Glomerular endothelial cell (primary cell): ENCODE measurements at places on chromosomes 4 and X. TPM values are rescaled to one million over a fixed set of nuclear protein-coding genes. Genes with fewer than 3 reads are reported as not detected.

- DNase-seq: no peak
These were observed 193.8 kb downstream of the ADAMTS3 start for GRCh38 chr4:72375073-72375736.

DNA sequence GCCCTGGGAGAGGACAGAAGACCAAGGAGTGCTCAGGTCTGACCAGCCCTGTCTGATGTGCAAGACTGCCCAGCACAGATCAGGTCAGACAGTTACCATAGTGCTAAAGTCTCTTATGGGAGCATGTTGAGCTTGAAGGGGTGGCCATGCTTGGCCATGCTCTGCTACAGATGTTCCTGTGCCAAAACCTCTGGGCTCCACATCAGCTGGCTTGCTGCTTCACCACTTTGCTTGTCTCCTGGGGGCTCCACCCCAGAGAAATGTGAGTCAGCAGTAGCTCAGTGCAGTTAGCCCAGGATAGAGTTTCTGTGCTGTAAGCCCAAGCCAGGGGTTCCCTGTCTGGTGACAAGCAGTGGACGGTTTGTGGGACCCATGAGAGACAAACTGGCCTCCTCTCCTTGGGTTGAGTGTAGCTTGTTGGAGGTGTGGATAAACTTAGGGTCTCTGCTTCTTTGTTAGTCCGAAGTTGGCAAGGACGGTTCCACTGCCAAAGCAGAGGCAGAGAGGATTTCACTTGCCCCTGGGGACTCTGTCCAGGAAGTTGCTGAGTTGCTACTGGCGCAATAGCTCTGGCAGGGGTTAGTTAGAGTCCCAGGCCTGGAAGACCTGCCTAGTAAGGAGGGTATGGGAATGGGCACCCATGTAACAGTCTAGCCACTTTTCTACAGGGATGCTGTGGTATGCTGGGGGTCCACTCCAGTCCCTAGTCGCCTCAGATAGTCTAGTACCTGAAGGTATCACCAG lies 8.7 kb upstream of the TMSB15C start:
- no peak for DNase-seq

GRCh38 chr4:86560447-86560846 lies 33.7 kb upstream of the PTPN13 start:
- no peak for DNase-seq

DNA sequence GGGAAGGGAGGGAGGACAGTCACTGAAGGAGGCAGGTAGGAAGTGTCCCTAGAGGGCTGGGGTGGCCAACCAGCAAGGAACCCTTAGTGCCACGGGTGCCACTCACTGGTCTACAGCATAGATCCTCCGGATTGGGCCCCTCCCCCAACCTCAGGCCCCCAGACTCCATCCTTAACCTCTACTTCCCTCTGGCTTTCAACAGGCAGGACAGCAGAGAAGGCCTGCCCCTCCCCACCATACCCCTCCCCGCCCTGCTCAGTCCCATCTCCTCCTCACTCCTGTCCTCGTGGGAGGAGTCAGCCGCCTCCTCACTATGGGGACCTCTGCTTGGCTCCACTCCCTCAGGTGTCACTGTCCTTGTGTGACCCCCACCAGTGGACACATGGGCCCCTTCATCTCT lies 77.7 kb upstream of the PSAPL1 start:
- DNase-seq: no peak

GRCh38 chrX:13646154-13646549 lies 6.8 kb upstream of the TCEANC start:
- no peak for DNase-seq

GRCh38 chr4:125322366-125322730 lies 7.6 kb downstream of the FAT4 start:
- DNase-seq: no peak

GRCh38 chr4:151165205-151166000 lies 66.0 kb downstream of the RPS3A start:
- no peak for DNase-seq

- no peak for DNase-seq
These were observed 27.9 kb upstream of the BBS7 start for GRCh38 chr4:121898150-121898549.

- DNase-seq: no peak
These were observed 73.0 kb downstream of the AFF1 start for GRCh38 chr4:87007528-87008446.

DNA sequence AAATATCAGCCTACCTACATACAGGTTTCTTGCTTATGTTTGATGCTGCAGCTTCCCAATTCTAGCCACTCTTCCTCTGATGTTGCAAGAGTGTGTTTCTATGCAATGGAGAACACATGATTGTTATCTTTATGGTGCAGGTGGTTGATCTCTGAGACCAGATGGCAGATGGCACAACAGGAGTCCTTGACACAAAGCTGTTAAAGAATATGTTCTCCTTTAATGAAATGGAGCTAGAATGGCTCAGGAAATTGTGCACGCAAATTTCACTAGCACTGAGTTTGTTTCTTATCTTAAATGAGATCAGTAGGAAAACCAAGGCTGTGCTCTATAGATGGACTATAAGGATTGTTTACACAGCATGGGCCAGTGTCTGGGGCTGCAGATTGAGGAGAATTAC lies 29.9 kb upstream of the TTC29 start:
- DNase-seq: no peak

GRCh38 chrX:13401724-13402123 lies 81.9 kb upstream of the ATXN3L start:
- no peak for DNase-seq

- no peak for DNase-seq
These were observed 199.2 kb downstream of the EDA start for GRCh38 chrX:69815063-69815462.

GRCh38 chr4:185151296-185151695 lies 8.2 kb downstream of the SLC25A4 start:
- no peak for DNase-seq

DNA sequence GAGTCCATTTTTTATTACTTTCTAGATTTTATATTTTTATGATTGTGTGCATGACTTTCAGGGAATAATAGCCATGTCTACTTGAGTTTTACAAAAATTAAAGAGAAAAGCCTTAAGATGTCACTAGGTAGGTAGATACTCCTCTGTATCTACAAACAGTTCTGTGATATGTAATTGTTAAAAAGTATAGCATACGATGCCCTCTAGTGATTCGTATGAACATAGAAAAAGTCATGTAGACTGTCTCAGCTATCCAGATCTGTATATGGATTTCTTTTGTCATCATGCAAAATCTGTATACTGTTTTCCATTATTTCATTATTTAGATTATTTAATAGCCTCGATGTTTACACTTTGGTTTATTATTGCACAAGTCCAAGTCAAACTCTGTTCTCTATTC lies 856.6 kb downstream of the CENPC start:
- DNase-seq: no peak

GRCh38 chr4:61445374-61446063 lies 245.4 kb downstream of the ADGRL3 start:
- no peak for DNase-seq

GRCh38 chr4:24805067-24805466 lies 9.7 kb downstream of the SOD3 start:
- no peak for DNase-seq

- DNase-seq: no peak
These were observed 43.3 kb downstream of the LNX1 start for GRCh38 chr4:53547983-53548382.

GRCh38 chr4:34094114-34094513 lies 2150.2 kb downstream of the ARAP2 start:
- DNase-seq: no peak

DNA sequence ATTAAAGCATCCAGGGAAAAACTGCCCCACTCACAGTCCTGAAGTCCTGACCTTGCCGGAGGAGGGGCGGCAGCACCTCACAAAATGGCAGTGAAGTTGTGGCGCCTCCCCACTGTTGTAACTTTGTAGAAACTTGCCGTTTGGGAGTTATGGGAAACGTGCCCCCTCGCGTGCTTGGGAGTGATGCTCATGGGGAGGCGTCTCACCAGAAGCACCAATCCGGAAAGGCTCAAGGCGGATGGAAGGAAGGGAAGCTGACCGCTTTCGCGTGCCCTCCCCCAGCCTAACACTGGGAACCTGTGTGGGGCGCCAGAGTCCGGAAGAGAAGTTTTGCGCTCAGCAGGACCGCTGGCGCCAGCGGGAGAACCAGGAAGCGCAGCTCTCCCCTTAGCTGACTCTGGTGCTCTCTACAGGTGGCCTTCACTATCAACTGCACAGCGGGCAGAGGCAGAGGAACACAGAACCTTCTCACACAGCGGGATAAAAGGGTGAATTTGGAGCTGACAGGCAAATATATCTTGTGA lies at the start of the genes CT45A10 and SAGE1:
CT45A10 (minus strand) TSS at position 151 of the 524 bp plus-strand sequence. CDS start 8,100 bp downstream, outside the sequence.
SAGE1 (plus strand) TSS at position 423 of the 524 bp plus-strand sequence. CDS start 2,527 bp downstream, outside the sequence.
- DNase-seq: no peak

- no peak for DNase-seq
These were observed 1112.1 kb upstream of the PRKX start for GRCh38 chrX:4825550-4825949.

GRCh38 chr4:112855058-112855457 lies 194.4 kb upstream of the ANK2 start:
- no peak for DNase-seq

GRCh38 chr4:153161226-153161963 lies 42.8 kb upstream of the TRIM2 start:
- no peak for DNase-seq

DNA sequence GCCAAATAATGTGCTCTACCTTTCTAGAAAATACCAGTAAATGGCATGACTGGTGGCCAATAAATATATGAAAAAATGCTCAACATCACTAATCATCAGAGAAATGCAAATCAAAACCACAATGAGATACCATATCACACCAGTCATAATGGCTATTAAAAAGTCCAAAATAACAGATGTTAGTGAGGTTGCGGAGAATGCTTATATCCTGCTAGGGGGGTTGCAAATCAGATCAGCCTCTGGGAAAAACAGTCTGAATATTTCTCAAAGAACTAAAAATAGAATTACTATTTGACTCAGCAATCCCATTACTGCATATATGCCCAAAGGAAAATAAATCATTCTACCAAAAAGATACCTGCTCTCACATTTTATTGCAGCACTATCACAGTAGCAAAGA lies 115.1 kb downstream of the RASGEF1B start:
- no peak for DNase-seq

- no peak for DNase-seq
These were observed 114.9 kb downstream of the PPARGC1A start for GRCh38 chr4:23774909-23775308.

DNA sequence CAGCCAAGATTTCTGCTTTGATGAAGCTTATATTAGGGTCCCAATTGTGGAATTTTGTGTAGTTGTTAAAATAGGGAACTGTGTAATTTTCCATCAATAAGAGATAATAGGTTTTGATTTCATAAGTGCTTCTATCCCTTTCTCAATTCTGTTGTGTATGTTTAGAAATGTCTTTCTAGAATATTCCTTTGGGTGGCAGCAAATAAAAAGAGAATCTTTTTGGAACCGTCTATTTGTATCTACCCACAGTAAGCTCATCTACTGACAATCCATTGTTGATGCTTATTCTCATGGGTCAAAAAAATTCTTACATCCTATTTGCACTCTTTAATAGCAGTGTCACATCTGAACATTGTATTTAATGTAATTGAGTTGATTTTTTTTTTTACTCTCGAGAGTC lies 61.7 kb downstream of the TMA16 start:
- no peak for DNase-seq

DNA sequence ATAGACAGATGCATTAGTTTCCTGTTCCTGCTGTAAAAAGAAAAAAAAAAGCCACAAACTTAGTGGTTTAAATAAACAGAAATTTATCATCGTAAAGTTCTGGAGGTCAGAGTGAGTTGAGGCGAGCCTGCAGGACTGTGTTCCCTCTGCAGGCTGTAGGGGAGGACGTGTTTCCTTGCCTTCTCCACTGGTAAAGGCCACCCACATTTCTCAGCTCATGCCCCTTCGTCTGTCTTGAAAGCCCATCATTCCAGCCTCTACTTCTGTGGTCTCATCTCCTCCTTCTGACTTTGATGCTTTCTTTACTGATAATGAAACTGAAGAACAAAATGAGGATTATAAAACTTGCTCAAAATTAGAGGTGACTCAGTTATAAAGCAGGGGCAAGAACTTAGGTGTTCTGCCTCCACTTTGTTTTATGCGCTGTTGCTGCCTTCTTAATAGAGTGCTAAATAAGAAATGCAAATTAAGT lies 143.0 kb downstream of the STIM2 start:
- no peak for DNase-seq

DNA sequence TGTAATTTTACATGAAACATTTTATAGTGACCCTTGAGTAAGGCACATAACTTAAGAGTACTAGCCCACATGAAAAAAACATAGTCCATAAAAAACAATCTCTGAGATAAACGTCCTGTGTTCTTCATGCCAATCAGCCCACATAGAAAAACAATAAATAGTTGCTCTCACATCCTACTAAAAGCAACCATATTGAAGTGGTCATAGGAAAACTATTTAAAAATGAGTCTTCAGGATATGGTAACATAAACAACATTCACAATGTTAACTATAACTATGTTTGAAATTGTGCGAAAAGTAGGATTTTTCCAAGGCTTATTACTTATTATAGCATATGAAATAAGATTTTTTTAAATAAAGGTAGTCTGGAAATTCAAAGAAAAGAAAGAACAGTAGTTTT lies 77.1 kb upstream of the EPHA5 start:
- DNase-seq: no peak

- DNase-seq: no peak
These were observed 27.2 kb downstream of the NOP14 start for GRCh38 chr4:2935762-2936743.

GRCh38 chr4:76866641-76867040 lies 31.3 kb downstream of the SOWAHB start:
- no peak for DNase-seq

- no peak for DNase-seq
These were observed 21.1 kb downstream of the CORIN start for GRCh38 chr4:47816748-47817147.

DNA sequence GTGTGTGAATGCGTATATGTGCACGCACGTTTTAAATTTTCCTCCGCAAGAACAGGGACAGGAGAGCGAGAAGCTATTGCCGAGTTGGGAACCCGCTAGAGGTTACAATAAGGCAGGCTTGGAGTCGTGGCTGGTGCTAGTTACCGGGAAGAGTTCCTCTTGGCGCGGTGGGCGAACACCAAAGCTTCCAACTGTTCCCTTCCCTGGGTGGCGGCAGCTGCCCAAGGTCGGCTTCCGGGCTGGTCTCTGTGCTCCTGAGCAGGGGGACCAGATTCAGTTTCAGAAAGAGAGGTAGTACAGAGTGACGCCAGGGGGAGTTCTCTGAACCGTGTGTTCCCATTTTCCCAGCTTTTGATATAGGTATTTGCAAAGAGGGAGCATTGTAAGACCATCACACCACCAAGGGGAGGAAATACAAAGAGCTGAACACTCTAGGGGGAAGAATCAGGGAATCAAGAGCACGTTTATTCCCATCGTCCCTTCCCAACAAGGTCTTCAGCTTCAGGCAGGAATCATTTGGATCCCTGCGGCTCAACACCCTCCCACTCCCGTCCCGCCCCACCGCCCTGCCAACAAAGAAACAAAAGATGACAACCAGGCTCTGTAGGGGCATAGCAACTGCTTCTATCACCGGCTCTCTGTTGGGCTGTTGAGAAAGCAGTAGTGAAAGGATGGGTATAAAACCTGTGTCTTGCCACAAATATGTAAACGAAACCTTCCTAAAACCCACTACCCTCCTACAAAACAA lies 113.6 kb upstream of the TEX13C start:
- DNase-seq: no peak

The HSPA4L gene
- total RNA-seq: 6.0 and 6.9 TPM in 2 replicates

The IDS gene
- total RNA-seq: 46.6 and 68.8 TPM in 2 replicates

The HSD17B13 gene
- not detected in 2 replicates for total RNA-seq

The DHRSX gene
- 22.5 and 24.3 TPM in 2 replicates for total RNA-seq

The KIAA1210 gene
- total RNA-seq: not detected in 2 replicates

The SPANXC gene
- not detected in 2 replicates for total RNA-seq

The TSPAN6 gene
- 32.5 and 34.1 TPM in 2 replicates for total RNA-seq

The PRRG3 gene
- 0.99 TPM in 1 of 2 replicates, not detected in the other for total RNA-seq

The HEPH gene
- total RNA-seq: 2.9 and 6.5 TPM in 2 replicates

The TECRL gene
- not detected in 2 replicates for total RNA-seq

The TMEM271 gene
- total RNA-seq: not detected in 2 replicates
